ENCODE measurements at places on chromosomes 2 and 18.

DNA sequence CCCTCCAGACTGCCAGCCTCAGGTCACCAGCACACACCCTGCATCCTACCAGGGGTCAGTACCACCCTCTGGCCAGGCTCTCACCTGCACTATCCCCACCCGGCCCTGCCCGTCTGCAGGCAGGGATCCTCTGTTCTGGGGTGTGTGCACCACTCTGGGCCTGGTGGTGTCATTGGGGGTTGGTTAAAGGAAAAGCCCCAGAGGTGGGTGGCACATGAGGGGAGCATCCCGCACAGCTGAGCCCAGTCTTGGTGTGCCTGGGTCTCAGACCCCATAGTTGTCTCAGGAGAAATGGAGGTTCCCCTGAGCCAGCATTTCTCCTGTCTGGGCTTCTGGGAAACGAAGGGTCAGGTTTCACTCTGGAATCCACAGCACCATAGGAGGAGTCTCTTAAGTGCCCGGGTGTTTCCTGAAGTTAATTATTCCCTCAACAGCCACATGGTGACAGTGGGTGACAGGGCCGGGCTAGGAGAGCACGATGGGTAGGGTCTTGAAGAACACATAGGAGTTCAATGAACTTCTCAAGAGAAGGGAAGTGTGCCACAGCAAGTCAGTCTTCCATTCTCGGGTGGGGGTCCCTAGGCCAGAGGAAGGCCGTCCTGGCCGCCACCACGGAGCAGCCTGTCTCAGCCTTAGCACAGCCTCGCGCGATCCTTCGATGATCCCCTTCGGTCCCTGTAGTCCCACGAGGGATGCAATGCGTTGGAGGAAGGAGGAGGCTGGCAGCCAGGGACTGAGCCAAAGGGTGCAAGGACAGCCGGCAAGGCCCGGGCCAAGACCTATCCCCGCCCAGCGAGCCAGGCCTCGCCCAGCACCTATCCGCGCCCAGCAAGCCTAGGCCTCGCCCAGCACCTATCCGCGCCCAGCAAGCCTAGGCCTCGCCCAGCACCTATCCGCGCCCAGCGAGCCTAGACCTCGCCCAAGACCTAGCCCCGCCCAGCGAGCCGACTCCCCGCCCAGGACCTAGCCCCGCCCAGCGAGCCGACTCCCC is 1.1 kb upstream of the FARP2 start:
- DNase-seq, result peak; percentile 46

GRCh38 chr2:219619235-219619634 is 8.2 kb upstream of the SLC4A3 start:
- no peak for DNase-seq

DNA sequence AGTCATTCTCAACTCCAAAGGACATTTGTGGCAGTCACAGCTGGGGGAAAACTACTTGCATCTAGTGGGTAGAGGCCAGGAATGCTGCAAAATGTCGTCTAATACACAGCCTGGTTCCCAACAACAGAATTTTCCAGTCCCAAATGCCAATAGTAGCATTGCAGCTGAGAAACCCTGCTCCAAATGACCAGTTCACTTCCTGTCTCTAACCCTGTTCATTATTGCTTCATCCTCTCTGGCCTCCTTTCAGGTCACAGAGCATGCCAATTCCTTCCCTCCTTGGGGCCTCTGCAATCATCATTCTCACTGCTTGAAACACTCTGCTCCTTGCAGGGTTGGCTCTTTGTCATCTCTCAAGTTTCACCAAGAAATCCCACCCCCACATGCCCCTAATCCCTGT is 139.1 kb downstream of the IRS1 start:
- DNase-seq, result no peak

DNA sequence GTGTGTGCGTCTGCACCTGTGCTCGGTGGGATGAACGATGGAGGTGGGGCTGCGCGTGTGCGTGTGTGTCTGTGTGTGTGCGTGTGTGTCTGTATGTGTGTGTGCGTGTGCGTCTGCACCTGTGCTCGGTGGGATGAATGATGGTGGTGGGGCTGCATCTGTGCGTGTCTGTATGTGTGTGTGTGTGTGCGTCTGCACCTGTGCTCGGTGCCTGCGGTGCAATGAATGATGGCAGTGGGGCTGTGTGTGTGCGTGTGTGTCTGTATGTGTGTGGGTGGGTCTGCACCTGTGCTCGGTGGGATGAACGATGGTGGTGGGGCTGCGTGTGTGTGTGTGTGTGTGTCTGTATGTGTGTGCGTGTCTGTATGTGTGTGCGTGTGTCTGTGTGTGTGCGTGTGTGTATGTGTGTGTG is 48.5 kb upstream of the CTDP1 start:
- no peak for DNase-seq

- DNase-seq, result no peak
These were observed 155.2 kb downstream of the GALNT1 start for GRCh38 chr18:35736696-35737095.

DNA sequence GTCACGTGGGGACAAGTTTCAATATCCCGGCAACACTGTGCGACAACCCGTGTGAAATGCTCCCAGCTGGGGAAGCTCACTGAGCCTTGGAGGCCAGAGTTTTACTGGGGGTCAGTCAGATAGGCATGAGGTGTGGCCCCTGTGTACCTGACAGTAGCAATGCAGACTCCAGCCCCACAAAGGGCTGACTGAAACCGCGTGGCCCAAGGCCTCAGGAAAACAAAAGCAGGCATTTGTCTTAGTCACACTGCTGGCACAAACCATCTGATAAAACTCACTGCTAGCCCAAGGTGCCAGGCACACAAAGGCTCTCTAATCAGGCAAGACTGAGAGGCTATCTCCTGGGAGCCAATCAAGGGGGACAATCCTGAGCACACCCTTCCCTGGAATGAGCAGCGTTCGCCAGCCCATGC is 786.6 kb upstream of the RAB6C start:
- DNase-seq, result no peak

DNA sequence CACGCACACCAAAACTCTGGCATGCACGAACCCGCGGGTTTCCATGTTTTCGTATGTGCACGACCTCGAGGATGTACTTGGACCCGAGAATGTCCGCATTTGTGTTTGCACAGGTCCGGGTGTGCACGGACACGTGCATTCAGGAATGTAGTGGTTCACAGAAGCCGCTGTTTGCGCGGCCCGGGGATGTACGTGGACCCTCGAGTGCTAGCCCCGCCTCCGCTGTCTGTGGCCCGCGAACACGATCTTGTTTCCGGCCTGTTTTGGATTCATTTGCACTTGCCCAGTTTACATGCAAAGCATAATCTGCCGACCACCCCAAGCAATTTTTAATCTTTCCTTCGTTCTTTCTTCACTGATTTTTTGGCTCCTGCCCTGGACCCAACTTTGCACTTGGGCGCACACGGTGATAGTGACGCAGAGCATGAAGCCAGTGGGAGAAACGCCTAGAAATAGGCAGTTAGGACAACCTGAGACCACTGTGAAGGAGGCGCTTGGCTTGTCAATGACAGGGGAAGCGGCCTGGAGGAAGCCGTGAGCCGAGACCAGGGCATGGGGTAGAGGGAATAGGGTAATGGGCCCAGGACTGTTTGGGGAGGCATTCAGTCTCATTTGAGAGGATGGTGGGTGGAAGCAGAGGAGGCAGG is 45.4 kb upstream of the PTMA start:
- no peak for DNase-seq

DNA sequence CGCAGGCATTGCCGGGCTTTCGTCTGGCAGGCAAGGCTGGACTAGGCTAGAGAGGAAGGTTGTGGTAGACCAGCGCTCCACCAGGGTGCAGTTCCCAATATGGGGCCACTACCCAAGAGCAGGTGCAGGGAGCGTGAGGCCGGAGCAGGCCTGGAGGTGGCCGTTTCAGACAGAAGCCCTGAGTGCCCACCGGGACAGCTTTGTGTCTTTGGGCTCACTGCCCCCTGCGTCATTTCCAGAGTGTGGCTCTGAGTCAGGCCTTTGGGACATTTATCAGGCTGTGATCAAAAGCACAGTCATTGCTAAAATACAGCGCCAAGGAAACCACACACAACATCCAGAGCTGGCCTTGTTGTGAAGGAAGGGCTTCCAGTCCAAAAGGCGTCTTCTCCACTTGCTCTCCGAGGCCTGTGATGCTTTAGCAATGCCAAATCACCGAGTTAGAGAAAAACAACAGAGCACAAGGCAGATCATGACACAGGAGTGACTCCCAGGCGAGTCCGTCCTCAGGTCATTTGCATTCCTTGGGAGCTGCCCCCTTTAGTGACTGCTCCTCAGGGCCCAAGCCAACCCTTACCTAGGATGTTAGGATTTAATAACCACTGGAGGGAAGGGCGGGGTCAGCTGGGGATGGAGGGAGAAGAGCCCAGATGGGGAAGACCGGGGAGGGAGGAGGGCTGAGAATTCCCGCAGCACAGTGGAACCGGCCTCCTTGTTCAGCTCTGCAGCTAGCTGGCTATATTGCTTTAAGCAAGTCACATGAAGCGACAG is 42.3 kb downstream of the RFX8 start:
- no peak for DNase-seq

- no peak for DNase-seq
These were observed 43.6 kb downstream of the L3MBTL4 start for GRCh38 chr18:6370886-6371635.

GRCh38 chr2:205752924-205753323 is 70.6 kb downstream of the NRP2 start:
- no peak for DNase-seq

GRCh38 chr2:44549099-44549471 is 187.3 kb downstream of the CAMKMT start:
- DNase-seq, result peak; percentile 41

DNA sequence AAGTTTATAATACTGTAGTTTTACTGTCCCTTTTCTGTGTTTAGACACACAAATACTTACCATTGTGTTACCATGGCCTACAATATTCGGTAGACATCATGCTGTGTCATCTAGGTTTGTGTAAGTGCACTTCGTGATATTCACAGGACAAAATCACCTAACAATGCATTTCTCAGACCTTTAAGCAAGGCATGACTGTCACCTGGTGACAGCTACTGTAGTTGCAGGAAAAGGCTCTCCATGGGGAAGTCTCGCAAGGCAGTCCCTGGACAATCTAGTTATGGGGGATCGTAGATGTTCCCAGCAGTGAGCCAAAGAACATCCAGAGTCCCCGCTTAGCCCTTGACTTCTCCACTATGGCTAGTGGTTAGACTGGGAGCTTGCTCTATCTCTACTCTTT is 73.1 kb downstream of the EIF2AK3 start:
- DNase-seq, result no peak

GRCh38 chr2:234243871-234244565 is 193.5 kb downstream of the SPP2 start:
- DNase-seq, result no peak

DNA sequence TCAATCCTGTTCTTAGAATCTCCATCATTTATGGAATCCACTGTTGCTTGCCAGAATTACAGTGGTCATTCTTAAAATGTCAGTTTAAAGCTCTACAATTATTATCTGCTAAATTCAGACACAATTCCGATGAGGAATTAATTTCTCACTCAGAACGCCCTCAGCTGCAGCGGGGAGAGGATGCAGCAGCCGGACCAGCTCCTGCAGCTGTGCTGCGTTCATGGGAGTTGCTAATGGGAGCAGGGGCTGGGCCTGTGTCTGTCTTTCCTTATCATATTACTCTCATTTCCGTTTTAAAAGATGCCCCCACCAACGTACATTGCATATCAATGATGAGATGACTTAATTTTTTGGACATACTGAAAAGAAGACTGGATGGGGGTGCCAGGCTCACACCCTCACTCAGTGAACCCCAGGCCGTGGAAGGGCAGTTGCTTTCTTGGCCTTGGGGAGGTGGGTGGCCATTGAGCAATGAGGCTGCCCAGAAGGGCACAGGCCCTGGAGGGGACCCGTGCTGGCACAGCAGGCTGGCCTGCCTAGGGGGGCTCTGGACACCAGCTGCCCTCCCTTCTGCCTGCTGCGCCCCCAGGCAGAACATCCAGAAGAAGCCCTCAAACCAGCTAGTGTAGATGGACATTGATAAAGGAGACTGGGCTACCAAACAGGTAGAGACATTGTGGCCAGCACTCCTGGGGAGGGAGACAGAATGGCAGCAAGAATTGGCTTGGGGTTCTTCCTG is 503.6 kb upstream of the MYT1L start:
- DNase-seq, result no peak

- DNase-seq, result peak; percentile 21
These were observed 1.4 kb downstream of the EHBP1 start for GRCh38 chr2:62706721-62707521.

GRCh38 chr2:234701841-234702240 is 205.0 kb upstream of the ARL4C start:
- DNase-seq, result no peak

- DNase-seq, result peak; percentile 41
These were observed 19.5 kb downstream of the G6PC2 start for GRCh38 chr2:168920504-168921157.

GRCh38 chr18:13369756-13370510 is 151.4 kb downstream of the LDLRAD4 start:
- DNase-seq, result peak; percentile 53

DNA sequence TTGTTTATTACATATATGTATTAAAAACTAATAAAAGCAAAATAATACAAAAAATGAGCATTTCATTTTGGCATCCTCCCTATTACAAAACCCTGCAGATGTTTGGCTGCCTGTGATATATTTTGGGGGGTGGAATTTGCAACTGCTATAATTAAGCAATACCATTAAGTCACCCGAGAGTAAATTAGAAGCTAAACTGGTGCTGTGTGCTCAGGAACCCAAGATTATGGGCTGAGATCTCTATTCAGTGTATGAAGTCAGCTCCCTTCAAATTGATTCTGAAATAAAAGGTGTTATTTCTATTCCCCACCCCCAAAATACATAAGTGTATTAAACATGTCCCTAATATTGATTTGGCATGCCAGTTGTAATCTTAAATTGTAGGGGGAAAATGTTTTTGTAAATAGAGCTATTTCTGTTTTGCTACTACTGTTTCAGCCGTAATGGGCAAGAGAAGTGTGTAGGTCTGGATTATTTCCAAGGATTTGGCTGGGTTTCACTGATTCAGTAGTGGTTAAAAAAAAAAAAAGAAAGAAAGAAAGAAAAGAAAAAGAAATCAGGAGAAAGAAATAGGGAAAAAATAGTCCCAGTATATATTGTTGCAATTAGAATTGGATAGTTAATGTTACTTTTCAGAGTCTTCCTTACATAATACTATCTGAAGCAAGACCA is 110.9 kb downstream of the SS18 start:
- DNase-seq, result no peak

- no peak for DNase-seq
These were observed 11.5 kb downstream of the ASAP2 start for GRCh38 chr2:9217838-9218770.

DNA sequence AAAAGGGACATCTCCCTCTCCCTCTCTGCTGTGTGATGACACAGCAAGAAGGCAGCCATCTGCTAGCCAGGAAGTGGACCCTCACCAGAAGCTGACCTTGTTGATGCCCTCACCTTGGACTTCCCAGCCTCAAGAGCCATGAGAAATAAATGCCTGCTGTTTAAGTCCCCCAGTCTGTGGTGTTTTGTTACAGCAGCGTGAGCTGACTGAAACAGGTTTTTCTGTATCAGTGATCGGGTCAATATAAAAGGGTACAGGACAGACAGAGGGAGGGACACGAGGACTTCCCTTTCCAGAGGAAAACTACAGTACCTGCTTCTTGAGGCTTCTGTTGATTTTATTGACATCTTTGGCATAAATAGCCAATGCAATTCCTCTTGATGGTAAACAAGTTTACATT is 510.3 kb upstream of the CHAC2 start:
- no peak for DNase-seq

GRCh38 chr18:75070235-75070624 is 138.7 kb downstream of the PTGR3 start:
- DNase-seq, result no peak

GRCh38 chr18:5620289-5620688 is 76.5 kb upstream of the EPB41L3 start:
- DNase-seq, result no peak

- no peak for DNase-seq
These were observed 112.6 kb upstream of the NDUFV2 start for GRCh38 chr18:8989855-8990254.

- no peak for DNase-seq
These were observed 1.4 kb upstream of the KCNG3 start for GRCh38 chr2:42495234-42495581.

All from A549 (cell line).